GM23248 (cell line): ENCODE measurements at places on chromosomes 3 and 15.

DNA sequence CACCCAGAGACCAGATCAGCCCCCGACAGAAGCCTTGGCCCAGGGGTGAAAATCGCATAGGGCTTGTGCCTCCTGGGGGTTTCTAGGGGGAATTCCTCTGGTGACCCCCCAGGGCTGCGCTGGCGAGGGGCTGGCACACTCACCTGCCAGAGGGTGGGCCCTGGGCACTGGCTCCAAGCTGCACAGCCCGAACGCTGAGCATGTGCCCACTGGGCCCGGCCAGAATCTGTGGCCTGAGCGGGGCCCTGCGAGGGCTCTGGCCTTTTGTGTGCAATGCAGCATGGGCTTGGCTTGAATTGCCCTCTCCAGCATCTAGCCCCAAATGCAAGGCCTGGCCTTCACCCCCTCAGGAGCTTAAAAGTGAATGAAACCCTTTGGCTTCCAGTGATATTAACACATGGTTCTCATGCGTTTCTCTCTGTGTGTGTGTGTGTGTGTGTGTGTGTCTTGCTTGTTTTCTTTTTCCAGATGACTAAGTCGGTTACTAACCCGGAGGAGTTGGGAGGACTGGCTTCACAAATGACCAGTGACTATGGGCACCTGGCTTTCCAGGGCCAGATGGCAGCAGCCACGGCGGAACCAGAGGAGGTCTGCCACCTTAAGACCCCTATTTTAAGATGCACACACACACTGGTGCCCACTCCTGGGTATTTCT is 259.1 kb upstream of the TPM1 start:
- DNase-seq, result peak; percentile 87
- no peak overlapping the region for H3K4me3 ChIP-seq
- H3K27me3 ChIP-seq, result no peaks in the 10 kb centered on the region
- no peaks in the 10 kb centered on the region for H3K36me3 ChIP-seq
- H3K4me1 ChIP-seq, result peaks cover 29% of the 10 kb centered on the region
- H3K27ac ChIP-seq, result no peak overlapping the region

GRCh38 chr3:19877656-19878055 is 56.4 kb downstream of the EFHB start:
- no peaks in the 10 kb centered on the region for H3K27me3 ChIP-seq
- no peaks in the 10 kb centered on the region for H3K36me3 ChIP-seq
- no peak overlapping the region for H3K27ac ChIP-seq
- DNase-seq, result no peak
- no peak overlapping the region for H3K4me3 ChIP-seq
- no peaks in the 10 kb centered on the region for H3K4me1 ChIP-seq

DNA sequence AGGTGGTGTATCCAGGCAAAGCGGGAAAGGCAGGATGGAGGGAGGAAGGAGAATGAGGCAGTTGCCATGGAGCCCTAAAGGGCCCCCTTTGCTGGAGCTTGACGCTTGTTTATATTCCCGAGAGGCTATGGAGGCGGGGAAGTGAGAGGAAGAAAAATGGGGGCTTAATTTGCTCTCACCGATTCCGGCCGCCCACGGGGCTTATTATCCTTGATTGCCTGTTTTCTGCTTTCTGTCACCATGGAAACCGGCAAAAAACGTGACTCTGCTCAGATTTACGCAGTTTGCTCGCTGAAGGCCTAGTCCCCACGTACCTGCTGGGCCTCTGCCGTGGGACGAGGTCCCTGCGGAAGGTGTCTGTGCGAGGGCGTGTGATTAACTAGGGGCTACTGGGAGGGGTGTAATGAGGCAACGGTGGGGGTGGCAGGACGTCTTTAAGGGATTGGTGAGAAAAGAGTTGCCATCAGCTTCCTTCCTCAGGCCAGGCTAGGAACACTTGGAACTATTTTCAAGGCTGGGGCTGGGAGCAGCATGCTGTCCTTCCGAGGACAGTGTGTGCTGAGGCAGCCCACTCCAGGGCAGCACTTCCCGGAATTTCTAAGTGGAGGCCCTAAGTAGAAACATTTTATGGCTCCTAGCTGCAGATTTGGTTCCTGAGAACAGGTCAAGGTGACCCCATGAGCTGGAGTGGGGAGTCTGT is 110.8 kb upstream of the NDN start:
- no peaks in the 10 kb centered on the region for H3K36me3 ChIP-seq
- H3K4me1 ChIP-seq, result no peaks in the 10 kb centered on the region
- no peak overlapping the region for H3K27ac ChIP-seq
- no peak for DNase-seq
- H3K27me3 ChIP-seq, result no peaks in the 10 kb centered on the region

DNA sequence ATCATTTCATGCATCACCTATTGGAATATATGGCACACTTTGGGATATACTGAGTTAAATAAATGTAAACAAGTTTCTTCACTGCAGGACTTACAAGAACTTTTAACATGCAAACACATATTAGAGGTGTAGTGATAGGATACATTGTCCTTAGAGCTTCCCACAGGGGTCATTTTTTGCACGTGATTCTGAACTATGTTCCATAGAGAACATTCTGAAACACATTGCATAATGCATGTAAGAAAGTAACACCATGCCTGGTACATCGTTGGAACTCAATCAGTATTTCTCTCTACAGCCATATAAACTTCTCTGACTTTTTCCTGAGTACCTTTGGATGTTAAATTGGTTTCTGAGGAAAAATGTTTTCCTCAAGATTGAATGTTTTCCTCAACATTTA is 28.3 kb downstream of the MRAS start:
- no peak overlapping the region for H3K27ac ChIP-seq
- H3K4me1 ChIP-seq, result peaks cover 6% of the 10 kb centered on the region
- no peak for DNase-seq
- no peak overlapping the region for H3K4me3 ChIP-seq
- H3K27me3 ChIP-seq, result no peaks in the 10 kb centered on the region

DNA sequence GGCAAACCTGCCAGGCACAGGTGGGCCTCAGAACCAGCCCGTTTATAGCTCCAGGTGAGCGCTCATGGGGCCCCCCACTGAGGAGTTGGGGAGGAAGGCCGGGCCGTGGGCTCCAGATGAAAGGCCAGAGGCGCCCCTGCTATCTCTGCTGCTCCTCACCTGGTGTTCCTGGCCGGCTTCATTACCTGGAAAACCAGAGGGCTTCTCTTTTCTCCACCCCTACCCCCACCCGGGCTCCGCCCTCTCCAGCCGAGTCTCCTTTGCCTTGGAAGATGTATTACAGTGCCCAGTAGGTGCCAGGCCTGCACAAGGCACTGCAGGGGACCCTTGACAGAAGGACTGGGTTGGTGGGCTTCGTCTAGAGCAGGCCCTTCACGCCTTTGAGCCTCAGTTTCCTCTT is 111.4 kb downstream of the WNT7A start:
- H3K27me3 ChIP-seq, result no peaks in the 10 kb centered on the region
- DNase-seq, result no peak
- H3K4me3 ChIP-seq, result no peak overlapping the region
- no peaks in the 10 kb centered on the region for H3K4me1 ChIP-seq
- H3K27ac ChIP-seq, result no peak overlapping the region

GRCh38 chr15:93517176-93517575 is 428.2 kb upstream of the RGMA start:
- no peak overlapping the region for H3K27ac ChIP-seq
- H3K36me3 ChIP-seq, result no peaks in the 10 kb centered on the region
- DNase-seq, result no peak
- H3K27me3 ChIP-seq, result no peaks in the 10 kb centered on the region
- H3K4me3 ChIP-seq, result no peak overlapping the region

- H3K4me1 ChIP-seq, result no peaks in the 10 kb centered on the region
- no peak for DNase-seq
- no peaks in the 10 kb centered on the region for H3K27me3 ChIP-seq
- H3K4me3 ChIP-seq, result no peak overlapping the region
- H3K36me3 ChIP-seq, result no peaks in the 10 kb centered on the region
Observed at GRCh38 chr3:29153811-29154210, 127.1 kb upstream of the RBMS3 start.

- no peak overlapping the region for H3K4me3 ChIP-seq
- H3K27ac ChIP-seq, result no peak overlapping the region
- H3K4me1 ChIP-seq, result 0 out of 2 replicates have a peak, but pooled peaks cover 1% of the 10 kb centered on the region
- H3K27me3 ChIP-seq, result no peaks in the 10 kb centered on the region; the same call in 1 of the 2 replicates
- H3K36me3 ChIP-seq, result no peaks in the 10 kb centered on the region
Observed at GRCh38 chr3:27090275-27091041, 278.7 kb downstream of the NEK10 start.

- H3K4me3 ChIP-seq, result no peak overlapping the region
- no peaks in the 10 kb centered on the region for H3K27me3 ChIP-seq
- H3K27ac ChIP-seq, result no peak overlapping the region
- H3K4me1 ChIP-seq, result no peaks in the 10 kb centered on the region
- no peak for DNase-seq
Observed at GRCh38 chr15:71386448-71387236, 271.4 kb downstream of the THSD4 start.

DNA sequence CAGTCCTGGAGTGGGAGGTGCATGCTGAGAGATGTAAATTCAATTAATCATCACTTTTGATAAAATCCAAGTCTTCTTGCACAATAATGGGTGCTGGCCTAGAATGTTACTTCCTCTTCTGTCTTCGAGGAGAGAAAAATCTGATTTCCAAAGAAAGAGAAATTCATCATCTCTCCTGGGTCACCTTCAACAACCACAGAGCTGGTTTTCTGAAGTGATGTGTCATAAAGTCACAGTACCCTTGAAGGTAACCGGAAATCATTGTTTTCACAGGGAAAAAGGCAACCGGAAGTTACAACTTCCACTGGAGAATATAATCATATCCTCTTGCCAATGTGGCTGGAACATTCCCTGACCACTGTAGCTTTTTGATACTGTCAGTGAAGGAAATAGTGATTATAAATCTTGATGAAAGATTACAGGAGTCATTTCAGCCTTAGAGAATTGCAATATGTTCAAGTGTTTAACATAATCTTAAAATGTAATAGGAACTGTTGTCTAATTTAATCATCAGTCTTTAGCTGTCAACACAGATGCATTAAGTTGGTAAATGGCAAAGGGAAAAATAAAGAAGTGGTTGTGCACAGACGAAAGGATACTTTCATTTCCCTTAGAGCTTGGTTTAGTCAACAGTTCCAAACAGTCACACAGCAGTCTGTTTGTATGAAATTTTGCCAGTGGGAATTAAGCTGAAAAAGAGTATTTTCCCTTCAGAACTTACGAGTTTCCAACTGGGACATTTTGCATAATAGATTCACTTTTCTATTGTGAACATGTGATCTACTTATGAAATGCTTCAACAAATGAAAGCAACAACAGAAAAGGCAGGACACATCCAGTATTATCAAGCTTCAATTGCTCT is 106.5 kb upstream of the SLC4A7 start:
- no peaks in the 10 kb centered on the region for H3K27me3 ChIP-seq
- peak overlapping the region; percentile 14; the same call in 1 of the 2 replicates for H3K4me3 ChIP-seq
- H3K4me1 ChIP-seq, result peaks cover 31% of the 10 kb centered on the region

GRCh38 chr3:20352546-20353179 is 166.7 kb upstream of the SGO1 start:
- H3K4me1 ChIP-seq, result no peaks in the 10 kb centered on the region
- no peak overlapping the region for H3K4me3 ChIP-seq
- H3K27ac ChIP-seq, result no peak overlapping the region
- H3K36me3 ChIP-seq, result no peaks in the 10 kb centered on the region
- DNase-seq, result peak; percentile 17

DNA sequence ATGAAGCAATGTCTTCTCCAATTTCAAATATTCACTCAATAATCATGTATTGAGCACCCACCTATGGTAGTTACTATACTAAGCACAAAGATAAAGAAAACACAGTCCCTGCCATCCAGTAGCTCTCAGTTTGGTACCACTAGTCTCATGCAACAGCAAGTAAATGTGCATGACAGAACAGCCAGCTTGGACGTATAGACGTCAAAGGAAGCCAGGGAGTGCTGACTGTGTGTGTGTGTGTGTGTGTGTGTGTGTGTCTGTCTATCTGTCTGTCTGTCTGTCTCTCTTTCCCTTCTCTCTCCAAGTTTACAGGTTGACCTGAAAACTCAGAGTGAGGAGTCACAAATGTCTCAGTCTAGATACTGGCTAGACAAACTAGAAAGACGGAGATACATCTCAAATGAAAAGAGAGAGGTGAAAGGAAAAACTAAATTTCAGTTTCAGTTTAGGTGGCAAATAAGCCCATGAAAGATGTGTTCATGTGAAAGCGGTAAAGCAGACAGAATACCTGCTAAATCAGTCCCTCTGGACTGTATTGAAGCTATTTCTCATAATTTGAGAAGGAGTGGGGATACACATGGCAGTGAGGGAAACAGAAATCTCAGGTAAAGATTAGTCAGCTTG is 141.1 kb upstream of the PTPRG start:
- H3K4me1 ChIP-seq, result no peaks in the 10 kb centered on the region
- no peaks in the 10 kb centered on the region; the same call in 1 of the 2 replicates for H3K27me3 ChIP-seq
- H3K27ac ChIP-seq, result no peak overlapping the region
- no peaks in the 10 kb centered on the region for H3K36me3 ChIP-seq
- no peak overlapping the region for H3K4me3 ChIP-seq

DNA sequence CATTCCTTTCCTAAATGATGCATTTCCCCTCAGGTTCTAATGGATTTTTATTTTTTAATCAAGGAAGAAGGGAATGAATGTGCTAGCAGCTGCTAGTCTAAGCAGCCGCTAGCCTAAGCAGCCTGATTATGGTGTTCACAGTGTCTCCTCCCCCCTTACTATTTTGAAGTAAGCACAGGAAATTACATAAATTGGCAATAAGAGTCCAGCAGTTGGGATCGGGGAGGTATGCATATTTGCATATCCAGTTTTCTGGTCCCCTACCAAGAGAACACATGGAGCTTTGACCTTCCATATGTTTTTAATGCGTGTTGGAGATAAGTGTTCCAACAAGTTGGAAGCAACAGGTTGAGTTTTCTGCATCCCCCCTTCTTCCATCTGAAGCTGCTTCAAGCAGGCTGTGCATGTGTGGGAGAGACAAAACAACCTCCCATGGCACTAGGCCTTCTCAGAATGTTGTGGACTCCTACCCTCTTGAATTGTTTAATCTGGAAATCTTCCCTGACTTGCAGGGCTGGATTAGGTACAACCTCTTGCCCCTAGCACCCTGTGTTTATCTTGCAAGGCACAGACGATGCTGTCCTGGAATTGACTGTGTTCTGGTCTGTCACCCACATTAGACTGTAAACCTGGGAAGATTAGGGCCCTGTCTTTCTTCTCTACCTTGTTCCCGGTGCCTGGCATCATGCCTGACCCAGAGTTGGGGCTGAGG is 124.8 kb upstream of the LRIG1 start:
- H3K36me3 ChIP-seq, result no peaks in the 10 kb centered on the region
- H3K27ac ChIP-seq, result no peak overlapping the region
- no peaks in the 10 kb centered on the region for H3K4me1 ChIP-seq
- no peak overlapping the region for H3K4me3 ChIP-seq

DNA sequence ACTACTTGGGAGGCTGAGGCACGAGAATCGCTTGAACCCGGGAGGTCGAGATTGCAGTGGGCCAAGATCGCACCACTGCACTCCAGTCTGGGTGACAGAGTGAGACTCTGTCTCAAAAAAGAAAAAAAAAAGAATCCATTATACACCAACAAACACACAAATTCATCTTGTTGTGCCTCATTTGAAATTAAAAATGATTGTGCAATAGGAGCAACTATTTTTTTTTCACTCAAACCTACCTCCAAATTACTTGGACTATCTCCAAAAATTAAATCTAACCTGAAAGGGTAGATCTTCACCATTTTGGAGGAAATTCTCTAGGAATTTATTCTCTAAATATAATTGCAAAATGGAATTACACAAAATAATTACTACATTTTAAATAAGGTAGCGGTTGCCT is 4.6 kb downstream of the ZBBX start:
- H3K27me3 ChIP-seq, result no peaks in the 10 kb centered on the region
- no peaks in the 10 kb centered on the region for H3K36me3 ChIP-seq
- H3K27ac ChIP-seq, result no peak overlapping the region
- no peak for DNase-seq

- H3K27ac ChIP-seq, result no peak overlapping the region
- H3K36me3 ChIP-seq, result peaks cover 46% of the 10 kb centered on the region
- H3K4me3 ChIP-seq, result no peak overlapping the region
- H3K27me3 ChIP-seq, result no peaks in the 10 kb centered on the region
- no peak for DNase-seq
- peaks cover 2% of the 10 kb centered on the region; the same call in 1 of the 2 replicates for H3K4me1 ChIP-seq
Observed at GRCh38 chr15:22913646-22914380, 66.4 kb downstream of the CYFIP1 start.
